ENCODE measurements at places on chromosomes 4 and X.

DNA sequence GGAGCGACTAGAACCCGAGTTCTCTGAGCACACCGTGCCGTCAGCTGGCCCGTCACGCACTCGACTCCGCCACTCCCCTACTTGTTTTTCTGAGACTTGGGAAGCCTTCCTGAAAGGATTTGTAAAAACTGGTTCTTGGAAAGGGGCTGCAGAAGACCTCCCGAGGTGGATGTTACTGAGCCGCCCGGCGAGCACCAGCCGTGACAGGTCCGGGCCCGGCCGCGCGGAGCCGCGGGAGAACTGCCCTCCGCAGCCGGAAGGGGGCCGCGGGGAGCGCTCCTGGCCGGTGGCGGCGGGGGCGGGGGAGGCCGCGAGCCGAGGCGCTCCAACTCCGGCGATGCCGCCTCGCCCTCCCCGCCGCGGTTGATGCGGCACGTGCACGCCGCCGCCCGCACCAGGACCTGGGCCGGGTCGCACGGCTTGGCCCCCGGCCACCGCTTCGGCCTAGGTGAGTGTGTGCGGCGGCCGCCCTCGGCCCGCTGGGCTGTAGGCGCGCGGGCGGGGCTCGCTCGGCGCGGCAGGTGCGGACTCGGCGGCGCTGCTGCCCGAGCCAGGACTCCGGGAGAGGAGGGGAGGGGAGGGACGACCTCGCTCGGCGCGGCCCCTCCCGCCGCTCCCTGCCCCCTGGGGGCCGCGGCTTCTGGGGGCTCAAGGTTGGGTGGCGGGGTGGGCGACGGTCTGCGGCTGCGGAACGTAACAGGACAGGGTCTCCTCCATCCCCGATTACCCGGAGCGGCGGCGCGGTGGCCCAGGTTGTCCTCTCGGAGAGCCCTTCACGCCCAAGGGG lies 1.7 kb downstream of the SPRY1 start:
- peak; percentile 79 for DNase-seq

- no peak for DNase-seq
These were observed 2.8 kb upstream of the NELFA start for GRCh38 chr4:2011583-2011982.

DNA sequence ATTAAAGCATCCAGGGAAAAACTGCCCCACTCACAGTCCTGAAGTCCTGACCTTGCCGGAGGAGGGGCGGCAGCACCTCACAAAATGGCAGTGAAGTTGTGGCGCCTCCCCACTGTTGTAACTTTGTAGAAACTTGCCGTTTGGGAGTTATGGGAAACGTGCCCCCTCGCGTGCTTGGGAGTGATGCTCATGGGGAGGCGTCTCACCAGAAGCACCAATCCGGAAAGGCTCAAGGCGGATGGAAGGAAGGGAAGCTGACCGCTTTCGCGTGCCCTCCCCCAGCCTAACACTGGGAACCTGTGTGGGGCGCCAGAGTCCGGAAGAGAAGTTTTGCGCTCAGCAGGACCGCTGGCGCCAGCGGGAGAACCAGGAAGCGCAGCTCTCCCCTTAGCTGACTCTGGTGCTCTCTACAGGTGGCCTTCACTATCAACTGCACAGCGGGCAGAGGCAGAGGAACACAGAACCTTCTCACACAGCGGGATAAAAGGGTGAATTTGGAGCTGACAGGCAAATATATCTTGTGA lies at the start of the genes CT45A10 and SAGE1:
Gene CT45A10 (minus strand): TSS at position 151 of the 524 bp plus-strand sequence. CDS start 8,100 bp downstream, outside the sequence.
Gene SAGE1 (plus strand): TSS at position 423 of the 524 bp plus-strand sequence. CDS start 2,527 bp downstream, outside the sequence.
- no peak for DNase-seq

DNA sequence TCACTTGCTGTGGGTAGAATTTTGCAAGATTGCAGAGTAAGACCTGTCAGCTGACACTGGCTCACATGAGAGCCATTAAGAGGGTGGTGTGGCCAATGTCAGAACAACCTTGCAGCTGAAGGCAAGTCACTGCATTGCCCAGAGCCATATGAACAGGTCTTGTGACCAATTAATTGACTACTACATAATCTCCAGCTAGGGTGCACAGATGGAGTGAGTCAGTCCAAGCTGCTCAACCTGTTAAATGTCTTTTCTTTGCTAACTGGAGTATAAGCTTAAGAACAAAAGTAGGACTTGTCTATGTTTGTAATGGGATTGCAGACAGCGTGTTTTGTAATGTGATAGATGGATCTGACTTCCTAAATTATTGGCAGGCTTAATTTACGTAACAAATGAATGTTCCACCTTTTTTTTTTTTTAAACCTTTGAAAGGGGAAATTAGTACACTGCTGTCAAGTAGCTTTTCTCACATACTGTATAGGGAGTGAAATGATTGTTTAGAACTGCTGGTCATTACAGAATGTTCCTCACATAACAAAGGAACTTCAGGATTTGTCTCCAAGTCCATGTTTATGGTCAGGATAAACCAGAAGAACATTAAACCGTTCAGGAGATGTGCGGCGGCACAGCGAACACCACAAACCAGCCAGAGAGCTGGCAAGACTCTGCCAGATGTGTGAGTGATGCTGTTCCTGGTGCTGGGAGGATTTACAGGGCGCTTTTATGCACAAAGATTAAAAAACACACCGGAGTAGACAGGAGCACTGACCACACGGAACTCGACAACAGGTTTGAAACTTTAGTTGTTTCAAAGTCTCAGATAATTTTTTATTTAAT lies 37.0 kb downstream of the FNIP2 start:
- DNase-seq = peak; percentile 78

GRCh38 chr4:154528869-154529268 lies 21.3 kb downstream of the PLRG1 start:
- no peak for DNase-seq

- no peak for DNase-seq
These were observed 39.9 kb downstream of the APBB2 start for GRCh38 chr4:41174444-41174843.

GRCh38 chr4:41178372-41179370 lies 35.7 kb downstream of the APBB2 start:
- DNase-seq = no peak

DNA sequence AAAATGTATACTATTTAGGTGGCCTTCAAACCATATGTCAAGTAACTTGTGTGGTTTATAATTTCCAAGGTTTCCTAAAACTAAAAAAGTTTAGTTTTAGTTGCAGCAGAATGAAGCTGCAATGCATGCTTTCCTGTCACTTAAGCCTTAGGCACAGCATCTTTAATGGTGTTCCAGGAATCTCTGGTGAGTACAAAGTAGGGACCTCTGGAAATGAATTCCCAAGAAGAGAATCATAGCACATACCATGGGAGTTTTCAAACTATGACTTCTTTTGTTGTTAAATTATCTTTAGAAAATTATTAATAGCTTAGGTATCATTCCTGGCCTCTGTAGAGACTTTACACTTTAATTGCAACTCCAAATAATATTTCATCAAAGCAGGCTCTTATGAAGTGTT lies 1005.9 kb upstream of the PABPC4L start:
- no peak for DNase-seq

DNA sequence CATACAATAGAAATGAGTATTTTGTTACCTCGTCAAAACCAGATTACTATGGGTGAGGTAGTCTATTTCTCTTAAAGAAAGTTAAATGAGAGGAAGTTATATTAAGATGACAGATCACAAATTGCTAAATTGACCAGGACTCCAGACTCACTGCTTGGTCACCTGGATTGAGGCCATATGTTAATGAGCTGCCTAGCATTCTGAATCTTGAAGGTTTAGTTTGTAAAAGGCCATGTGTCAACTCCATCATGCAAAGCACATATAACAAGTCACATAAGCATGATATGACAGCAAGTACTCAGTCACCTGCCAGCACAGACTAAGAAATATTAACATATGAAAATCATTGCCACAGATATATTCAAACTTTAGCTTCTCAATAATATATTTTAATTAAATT lies 72.6 kb downstream of the EPHA5 start:
- no peak for DNase-seq

DNA sequence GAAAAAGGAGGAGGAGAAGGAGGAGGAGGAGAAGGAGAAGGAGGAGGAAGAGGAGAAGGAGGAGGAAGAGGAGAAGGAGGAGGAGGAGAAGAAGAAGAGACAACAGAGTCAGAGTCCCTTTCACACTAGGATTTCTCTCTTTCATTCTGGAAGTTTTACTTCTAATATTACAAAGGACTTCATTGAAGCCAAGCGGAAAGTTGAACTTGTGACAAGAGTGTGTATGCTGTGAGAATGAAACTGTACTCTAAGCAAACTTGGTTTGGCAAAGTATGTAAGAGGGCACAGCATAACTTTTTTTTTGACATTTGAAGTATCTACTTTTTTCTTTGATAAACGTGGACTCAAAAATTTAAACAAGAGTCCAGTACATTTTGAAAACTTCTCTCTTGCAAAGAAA lies 48.0 kb downstream of the CXCL8 start:
- no peak for DNase-seq

DNA sequence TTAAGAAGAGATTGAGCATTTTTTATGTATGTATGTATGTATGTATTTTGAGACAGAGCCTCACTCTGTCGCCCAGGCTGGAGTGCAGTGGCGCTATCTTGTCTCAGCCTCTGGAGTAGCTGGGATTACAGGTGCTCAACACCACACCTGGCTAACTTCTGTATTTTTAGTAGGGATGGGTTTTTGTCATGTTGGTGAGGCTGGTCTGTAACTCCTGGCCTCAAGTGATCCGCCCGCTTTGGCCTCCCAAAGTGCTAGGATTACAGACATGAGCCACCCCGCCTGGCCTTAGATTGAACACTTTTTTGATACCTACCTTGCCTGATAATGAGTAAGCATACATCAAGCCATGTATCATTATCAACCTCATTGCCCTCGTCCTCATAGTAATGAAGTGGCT lies 2.7 kb downstream of the N4BP2 start:
- no peak for DNase-seq

GRCh38 chr4:54094451-54094850 lies 5.5 kb upstream of the GSX2 start:
- DNase-seq = peak; percentile 1
